Forelimb muscle (tissue), 1 donor: ENCODE measurements at places on chromosomes 1 and 21.

- DNase-seq: peak; percentile 14
These were observed 27.3 kb downstream of the GPR157 start for GRCh38 chr1:9101510-9102146.

- DNase-seq: no peak
These were observed 31.5 kb downstream of the FOXD2 start for GRCh38 chr1:47469390-47469759.

DNA sequence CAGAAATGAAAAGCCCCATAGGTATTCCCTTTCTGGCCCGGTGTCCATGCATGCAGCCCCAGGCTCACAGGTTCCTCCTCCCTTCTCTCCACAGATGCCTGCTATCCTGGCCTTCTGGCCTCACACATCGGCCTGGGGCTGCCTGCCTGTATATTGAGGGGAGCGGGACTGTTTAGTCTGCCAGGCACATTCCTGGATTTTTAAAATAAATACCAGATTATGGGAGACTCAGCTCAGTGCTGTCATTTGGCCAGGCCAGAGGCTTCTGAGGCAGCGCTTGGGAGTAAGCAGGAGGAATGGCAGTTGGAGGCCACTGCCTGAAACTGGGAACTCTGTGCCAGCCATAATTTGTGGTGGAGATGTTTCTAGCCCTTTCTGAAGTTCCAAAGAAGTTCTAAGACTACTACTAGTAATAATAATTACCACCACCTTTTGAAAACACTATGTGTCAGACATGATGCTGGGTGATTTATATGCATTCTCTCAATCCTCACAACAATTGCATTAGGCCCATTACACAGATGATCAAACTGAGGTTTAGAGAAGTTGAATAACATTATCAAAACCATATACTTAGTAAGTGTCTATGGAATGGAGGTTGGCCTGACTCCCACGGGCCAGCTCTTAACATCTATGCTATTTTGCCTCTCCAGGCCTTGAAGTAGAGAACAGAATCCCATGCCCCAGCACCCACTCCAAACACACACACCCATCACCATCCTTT is 107.6 kb downstream of the PLXNA2 start:
- no peak for DNase-seq

- no peak for DNase-seq
These were observed 801 bp downstream of the EPRS1 start for GRCh38 chr1:220045356-220046051.

DNA sequence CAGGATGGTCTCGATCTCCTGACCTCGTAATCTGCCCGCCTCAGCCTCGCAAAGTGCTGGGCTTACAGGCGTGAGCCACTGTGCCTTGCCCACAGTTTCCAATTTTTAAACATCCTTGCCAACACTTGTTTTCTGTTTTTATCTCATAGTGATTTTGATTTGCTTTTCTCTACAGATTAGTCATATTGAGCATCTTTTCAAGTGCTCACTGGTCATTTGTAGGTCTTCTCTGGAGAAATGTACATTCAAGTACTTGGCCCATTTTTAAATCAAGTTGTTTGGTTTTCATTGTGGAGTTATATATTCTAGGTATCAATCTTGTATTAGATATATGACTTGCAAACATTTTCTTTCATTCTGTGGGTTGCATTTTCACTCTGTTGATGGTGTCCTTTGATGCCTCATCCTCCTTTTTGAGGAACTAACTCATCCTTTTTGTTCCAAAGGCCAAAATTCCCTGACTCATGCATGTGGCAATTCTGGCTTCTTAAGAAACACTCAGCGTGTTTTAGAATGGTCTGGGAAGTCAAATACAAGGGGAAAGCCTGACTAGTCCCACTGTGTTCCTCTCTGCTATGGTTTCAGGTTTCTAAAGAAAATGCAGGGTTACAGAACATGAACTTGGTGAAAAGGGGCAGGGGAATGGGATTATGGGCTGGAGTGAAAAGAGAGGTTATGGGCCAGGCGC is 37.3 kb downstream of the PTAFR start:
- no peak for DNase-seq

- DNase-seq: no peak
These were observed 38.2 kb downstream of the ETS2 start for GRCh38 chr21:38843806-38844503.

DNA sequence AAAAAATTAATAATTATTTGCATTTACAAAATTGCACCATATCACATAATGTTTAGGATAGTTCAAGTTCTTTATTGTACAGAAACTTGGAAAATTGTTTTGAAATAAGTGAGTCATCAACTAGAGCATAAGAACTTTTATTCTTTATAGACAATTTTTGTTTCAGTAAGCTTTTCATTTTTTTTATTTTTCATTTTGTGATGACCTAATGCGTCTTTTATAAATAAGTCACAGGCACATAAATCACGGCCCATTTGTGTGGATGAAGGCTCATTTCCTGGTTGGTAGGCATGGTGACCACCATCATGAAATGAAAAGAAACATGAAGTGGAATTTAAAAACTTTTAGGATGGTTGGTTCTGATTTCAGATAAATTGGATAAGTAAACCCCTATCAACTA is 39.3 kb downstream of the SPAG17 start:
- no peak for DNase-seq

DNA sequence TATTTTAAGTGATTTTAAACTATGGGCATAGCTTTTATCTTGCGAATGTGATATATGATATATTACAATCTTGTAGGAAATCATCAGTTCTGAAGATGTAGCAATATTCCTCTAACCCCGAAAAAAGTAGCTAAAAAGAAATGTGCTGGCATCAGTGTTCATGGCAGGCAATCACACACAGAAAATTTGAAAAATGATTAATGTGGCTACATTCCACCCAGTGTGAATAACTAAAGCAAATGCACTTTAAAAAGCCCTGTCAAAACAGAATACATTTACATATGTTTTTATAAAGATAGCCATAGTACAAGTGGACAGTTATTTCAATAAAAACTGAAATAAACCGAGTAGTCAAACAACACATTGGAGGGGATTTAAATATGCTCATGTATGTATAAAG is 260.2 kb downstream of the HHAT start:
- no peak for DNase-seq

- DNase-seq: no peak
These were observed 4.8 kb upstream of the AMPD1 start for GRCh38 chr1:114700036-114700600.

- no peak for DNase-seq
These were observed at the start of gene THEMIS2 for GRCh38 chr1:27872059-27872801. TSS of gene THEMIS2 (plus strand) at chr1:27872544. CDS start at chr1:27872572, 28 bp downstream.

DNA sequence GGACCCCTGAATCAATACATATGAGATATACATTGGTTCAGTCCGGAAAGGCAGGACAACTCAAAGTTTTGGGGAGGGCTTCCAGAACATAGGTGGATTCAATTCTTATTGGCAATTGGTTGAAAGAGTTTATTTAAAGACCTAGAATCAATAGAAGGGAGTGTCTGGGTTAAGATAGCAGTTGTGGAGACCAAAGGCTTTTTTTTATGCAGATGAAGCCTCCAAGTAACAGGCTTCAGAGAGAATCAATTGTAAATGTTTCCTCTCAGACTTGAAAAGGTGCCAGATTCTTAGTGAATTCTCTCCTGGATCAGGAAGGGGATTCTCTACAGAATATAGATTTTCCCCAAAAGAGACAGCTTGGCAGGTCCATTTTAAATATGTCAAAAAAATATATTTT is 27.0 kb upstream of the CD5L start:
- no peak for DNase-seq

DNA sequence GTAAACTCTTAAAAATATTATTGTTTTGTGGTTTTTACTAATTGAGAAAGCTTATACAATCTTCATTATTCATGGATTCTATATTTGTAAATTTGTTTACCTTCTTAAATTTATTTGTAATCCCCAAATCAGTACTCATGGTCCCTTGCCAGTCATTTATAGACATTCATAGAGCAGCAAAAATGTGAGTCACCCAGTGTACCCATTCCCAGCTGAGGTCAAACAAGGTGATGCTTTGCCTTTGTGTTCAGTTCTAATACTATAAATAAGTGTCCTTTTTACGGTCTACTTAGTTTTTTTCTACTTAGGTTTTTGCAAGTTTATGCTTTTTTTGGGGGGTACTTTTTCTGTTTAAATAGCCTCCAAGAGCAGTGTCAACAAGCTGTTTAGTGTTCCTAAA is 36.1 kb downstream of the SORT1 start:
- DNase-seq: no peak

DNA sequence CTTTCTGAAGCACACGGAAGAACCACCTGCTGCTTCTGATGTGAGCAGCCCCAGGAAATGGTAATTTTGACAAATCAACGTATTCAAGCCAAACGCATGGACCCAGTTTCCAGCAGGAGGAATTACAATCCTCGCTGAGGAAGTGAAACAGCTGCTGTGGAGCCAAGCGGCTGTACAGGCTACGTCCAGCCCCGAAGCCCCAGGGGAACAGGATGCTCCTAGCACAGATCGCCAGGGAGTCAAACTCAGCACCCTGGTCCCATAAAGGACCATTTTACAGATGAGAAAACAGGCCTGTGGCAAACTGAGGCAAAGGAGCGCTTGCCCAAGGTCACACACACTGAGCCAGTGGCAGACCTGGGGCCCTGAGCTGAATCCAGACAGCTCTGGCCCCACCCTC is 108.0 kb downstream of the PTPRU start:
- no peak for DNase-seq

GRCh38 chr1:198047913-198048312 is 108.9 kb upstream of the NEK7 start:
- DNase-seq: no peak

DNA sequence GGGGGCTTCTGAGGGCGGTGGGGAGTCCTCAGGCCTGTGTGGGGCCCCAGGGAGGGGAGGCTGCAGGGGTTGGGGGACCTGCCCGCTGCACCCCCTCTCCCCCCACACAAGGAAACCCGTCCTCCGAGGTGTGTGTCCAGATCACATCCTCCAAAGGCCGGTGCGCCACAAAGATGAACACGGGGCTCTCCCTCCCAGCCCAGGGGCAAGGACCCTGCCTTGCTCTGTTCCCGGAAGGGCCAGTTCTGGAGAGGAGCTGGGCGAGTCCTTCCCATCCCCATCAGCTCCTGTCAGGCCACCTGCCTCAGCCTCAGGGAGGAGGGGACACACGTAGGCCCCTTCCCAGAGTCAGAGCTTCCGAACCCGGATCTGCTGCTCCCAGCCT is 2.5 kb upstream of the TTLL10 start:
- DNase-seq: no peak

GRCh38 chr1:25183126-25183980 is 48.9 kb downstream of the SYF2 start:
- no peak for DNase-seq

DNA sequence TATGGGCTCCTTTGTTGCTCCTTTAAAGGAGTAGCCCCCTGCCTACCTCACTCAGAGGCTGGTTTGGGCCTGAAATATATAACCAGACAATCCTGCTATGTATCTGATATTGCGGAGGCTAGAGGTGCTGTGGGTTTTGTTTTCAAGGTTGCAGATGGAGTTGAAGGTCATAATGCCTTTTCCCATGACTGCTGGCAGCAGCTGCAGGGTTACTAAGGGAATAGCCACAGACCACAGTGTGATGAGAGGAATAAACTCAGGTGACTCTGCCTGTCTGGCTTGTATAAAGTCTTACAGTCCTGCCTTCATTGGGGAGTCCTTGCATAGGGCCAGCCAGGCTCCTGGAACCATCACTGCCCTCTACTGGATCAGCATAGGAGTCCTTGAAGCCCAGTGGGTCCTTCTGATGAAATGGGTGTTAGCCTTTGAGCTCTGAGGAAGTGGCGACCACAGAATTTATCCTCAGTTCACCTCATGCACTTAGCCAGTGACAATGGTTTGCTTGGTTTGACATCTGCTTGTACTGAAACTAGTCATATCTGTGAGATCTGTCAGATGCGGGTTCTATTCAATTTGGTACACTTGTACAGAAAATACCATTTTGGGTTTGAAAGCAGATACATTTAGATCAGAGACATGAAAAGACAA is 174.4 kb upstream of the HMCN1 start:
- no peak for DNase-seq

- no peak for DNase-seq
These were observed 4.3 kb upstream of the CHI3L2 start for GRCh38 chr1:111223126-111223685.

- DNase-seq: no peak
These were observed 113.4 kb downstream of the HUNK start for GRCh38 chr21:31986035-31986856.

- DNase-seq: no peak
These were observed 28.6 kb upstream of the KDM4A start for GRCh38 chr1:43621386-43621785.

DNA sequence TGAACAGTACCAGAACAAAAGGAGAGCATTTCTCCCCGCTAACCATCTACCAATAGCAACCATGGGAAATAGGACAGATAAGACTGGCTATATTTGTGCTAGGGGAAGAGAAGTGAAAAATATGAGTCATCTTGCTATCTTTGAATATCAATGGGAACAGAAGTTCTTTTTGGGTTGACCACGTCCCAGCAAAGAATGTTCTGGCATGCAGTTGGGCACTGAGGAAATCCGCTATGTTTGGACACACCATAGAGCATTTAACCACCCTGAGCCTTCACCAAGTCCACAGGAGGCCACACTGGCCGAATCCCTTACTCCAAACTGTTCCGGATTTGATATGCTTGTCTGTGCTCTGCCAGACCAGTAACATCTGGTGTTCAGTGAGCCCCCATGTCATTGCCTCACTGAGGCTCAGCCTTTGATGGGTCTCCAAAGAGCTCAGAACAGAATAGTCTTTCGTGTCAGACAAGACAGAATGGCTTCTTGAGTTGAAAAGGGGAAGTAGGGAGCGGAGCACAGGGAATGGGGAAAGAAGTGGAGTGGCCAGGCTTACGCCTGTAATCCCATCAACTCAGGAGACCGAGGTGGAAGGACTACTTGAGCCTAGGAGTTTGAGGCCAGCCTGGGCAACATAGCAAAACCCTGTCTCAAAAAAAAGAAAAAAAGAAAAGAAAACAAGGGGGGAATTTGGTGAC is 81.4 kb downstream of the SMYD2 start:
- DNase-seq: no peak

DNA sequence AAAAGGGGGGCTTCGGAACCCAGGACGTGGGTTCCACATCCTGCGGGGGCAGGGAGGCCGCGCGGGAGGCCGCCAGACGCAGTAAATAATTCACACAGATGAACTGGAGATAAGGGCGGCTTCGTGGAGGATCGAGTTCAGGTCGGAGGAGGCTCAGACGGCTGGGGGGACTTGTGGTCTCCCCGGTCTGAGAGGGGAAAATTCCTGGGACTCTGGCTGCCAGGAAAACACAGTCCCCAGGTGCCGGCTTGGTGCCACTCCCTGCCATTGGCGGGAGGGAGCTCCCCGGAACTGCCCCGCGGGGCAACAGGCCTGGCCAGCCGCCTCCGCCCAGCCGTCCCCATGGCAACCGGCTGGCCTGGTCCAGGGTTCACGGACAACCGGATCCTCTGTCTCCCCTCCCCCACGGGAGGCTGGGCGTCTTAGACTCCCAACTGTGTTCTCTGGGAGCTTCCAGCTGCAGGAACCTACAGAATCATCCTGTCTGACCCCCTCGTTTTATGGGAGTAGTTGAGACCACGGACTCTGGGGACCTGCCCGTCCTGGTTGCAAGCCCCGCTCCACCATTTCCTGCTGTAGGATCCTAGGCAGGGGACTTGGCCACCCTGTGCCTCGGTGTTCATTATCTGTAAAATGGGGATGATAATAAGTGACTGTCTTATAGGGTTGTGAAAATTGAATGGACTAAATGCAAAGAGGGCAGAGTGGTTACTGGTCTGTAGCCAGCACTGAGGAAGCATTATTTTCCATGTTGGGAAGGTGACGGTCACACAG is 9.6 kb downstream of the CAMK2N1 start:
- DNase-seq: no peak

GRCh38 chr1:30905916-30906620 is 2.5 kb downstream of the SDC3 start:
- no peak for DNase-seq

- no peak for DNase-seq
These were observed 44.8 kb upstream of the SGIP1 start for GRCh38 chr1:66489151-66489550.
